ENCODE measurements at places on chromosomes 16 and 17. TPM values are rescaled to one million over a fixed set of nuclear protein-coding genes. Genes with fewer than 3 reads are reported as not detected.

DNA sequence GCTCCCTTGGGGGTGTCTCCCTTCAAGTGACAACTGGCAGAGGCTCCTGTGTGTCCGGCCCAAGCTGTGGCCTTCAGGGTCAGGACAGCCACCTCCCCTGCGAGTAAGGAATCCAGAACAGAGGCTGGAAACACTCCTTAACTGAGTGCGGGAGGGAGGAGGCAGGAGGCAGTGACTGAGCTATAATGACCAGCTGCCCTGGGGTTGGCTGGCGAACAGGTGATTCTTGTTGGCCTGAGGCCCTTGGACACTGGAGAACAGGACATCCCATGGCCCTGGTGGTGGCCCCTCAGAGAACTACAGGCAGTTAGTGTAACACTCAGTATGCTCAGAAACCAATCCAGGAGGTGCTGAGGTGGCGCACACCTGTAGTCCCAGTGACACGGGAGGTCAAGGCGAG, 9.4 kb upstream of the SNAI3 start:
- H3K36me3 ChIP-seq: peaks cover 66% of the 10 kb centered on the region
- peaks cover 5% of the 10 kb centered on the region for H3K4me1 ChIP-seq
- H3K27ac ChIP-seq: no peak overlapping the region
- DNase-seq: no peak
- H3K27me3 ChIP-seq: no peaks in the 10 kb centered on the region
- H3K4me3 ChIP-seq: no peak overlapping the region

- no peaks in the 10 kb centered on the region for H3K4me1 ChIP-seq
- no peak for DNase-seq
- no peaks in the 10 kb centered on the region for H3K27me3 ChIP-seq
- no peak overlapping the region for H3K4me3 ChIP-seq
- peaks cover 60% of the 10 kb centered on the region for H3K36me3 ChIP-seq
- H3K27ac ChIP-seq: no peak overlapping the region
These were observed 79.0 kb downstream of the ARHGAP17 start for GRCh38 chr16:24936151-24936550.

DPEP1 gene
- 6.9 TPM for polyA plus RNA-seq

SMIM5 gene
- polyA plus RNA-seq: 2.7 TPM

SMPD3 gene
- 44.7 TPM for polyA plus RNA-seq

GRAPL gene
- 1.6 TPM for polyA plus RNA-seq

DNA sequence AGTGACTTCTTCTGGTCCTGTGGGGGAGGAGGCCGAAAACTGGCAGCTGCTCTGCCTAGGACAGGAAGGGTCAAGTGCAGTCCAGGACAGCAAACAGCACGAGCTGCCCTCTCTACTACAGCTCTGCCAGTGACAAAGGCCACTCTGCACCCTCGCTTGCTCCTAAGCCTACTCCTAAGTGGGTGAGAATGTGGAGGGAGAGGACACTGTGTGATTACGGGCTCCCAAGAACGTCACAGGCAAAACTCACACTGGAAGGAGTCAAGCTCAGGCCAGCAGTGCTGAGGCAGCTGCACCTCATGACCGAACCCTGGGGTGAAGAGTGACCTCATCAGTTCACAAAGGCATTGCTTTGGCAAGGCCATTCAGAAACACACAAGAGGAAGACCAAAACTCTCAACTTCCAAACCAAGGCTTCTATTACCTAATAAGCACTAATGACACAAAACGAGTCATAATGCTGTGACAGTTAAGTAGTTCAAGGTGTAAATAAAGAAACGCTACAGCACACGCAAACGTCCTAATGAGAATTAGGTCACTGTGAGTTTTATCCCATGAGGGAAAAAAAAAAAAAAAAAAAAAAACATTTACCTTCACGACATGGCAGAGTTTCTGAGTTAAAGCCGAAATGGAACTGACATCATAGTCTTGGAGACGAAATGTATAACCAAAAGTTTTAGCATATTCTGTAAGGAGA, 35.1 kb downstream of the MARF1 start:
- peaks cover 3% of the 10 kb centered on the region for H3K4me1 ChIP-seq
- no peak for DNase-seq
- H3K27me3 ChIP-seq: no peaks in the 10 kb centered on the region
- H3K27ac ChIP-seq: no peak overlapping the region
- H3K4me3 ChIP-seq: no peak overlapping the region
- H3K36me3 ChIP-seq: peaks cover 66% of the 10 kb centered on the region

- DNase-seq: no peak
- peaks cover 63% of the 10 kb centered on the region for H3K4me1 ChIP-seq
- H3K27ac ChIP-seq: no peak overlapping the region
- no peak overlapping the region for H3K4me3 ChIP-seq
These were observed 80.7 kb downstream of the MPRIP start for GRCh38 chr17:17122781-17123483.

GRCh38 chr17:46195217-46195855, 2.1 kb upstream of the KANSL1 start:
- peaks cover 7% of the 10 kb centered on the region for H3K4me1 ChIP-seq
- H3K27ac ChIP-seq: no peak overlapping the region
- DNase-seq: no peak
- no peak overlapping the region for H3K4me3 ChIP-seq
- H3K36me3 ChIP-seq: peaks cover 3% of the 10 kb centered on the region
- H3K27me3 ChIP-seq: no peaks in the 10 kb centered on the region

- no peaks in the 10 kb centered on the region for H3K27me3 ChIP-seq
- H3K4me3 ChIP-seq: no peak overlapping the region
- H3K36me3 ChIP-seq: no peaks in the 10 kb centered on the region
- no peak for DNase-seq
- no peaks in the 10 kb centered on the region for H3K4me1 ChIP-seq
These were observed 265.7 kb upstream of the KCNJ16 start for GRCh38 chr17:69809331-69809730.

GRCh38 chr16:28011971-28012445, 51.5 kb downstream of the GSG1L start:
- peaks cover 21% of the 10 kb centered on the region for H3K4me1 ChIP-seq
- H3K27ac ChIP-seq: no peak overlapping the region
- no peak overlapping the region for H3K4me3 ChIP-seq
- no peaks in the 10 kb centered on the region for H3K27me3 ChIP-seq

SPPL2C gene
- polyA plus RNA-seq: 0.19 TPM

- peaks cover 14% of the 10 kb centered on the region for H3K4me1 ChIP-seq
- no peaks in the 10 kb centered on the region for H3K27me3 ChIP-seq
- DNase-seq: no peak
- H3K36me3 ChIP-seq: peaks cover 2% of the 10 kb centered on the region
- H3K27ac ChIP-seq: no peak overlapping the region
These were observed 67.2 kb downstream of the PARN start for GRCh38 chr16:14562691-14563491.

PRRT2 gene
- polyA plus RNA-seq: 244 TPM
